ENCODE measurements at places on chromosomes 1 and 21.
A peak's percentile ranks its signal among the peaks of the same experiment; 100 is the strongest.

DNA sequence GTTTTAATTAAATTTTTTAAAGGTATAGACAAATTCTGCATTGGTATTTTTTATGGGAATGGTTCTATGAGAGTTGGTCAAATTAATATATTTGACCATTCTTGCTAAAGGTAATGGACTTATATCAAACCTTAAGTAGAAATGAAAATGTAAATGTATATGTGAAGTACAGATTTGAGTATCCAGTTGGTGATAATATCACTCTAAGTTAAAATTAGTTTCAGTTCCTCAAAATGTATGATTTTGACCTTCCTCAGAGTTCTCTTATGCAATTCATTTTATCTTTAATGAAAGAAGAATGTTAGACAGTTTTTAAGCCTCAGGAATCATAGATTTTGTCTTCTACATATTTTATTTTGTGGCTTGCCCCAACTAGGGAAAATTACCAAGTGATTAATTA lies 1291.5 kb upstream of the B3GALT2 start:
- no peak for DNase-seq

DNA sequence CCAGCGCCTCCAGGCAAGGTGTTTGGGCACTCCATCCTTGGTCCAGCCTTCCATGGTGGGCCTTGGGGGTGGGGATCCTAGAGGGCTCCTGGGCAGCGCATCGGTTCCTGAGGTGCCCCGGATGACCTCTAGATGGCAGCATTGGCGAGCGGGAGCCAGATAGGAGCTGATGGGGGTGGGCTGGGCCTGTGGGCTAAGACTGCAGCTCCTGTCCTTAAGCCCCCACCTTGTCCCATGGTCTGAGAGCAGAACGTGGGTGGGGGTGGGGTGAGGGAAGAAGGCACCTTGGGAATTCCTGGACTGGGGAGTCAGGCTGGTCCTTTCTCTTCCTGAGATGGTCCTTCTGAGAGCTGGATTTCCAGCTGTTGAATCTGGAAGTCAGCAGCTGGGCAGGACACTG lies 93.4 kb upstream of the CSF3R start:
- peak; percentile 30 for DNase-seq

- no peak for DNase-seq
Measured at GRCh38 chr1:76140227-76140626, 65.7 kb downstream of the ST6GALNAC3 start.

DNA sequence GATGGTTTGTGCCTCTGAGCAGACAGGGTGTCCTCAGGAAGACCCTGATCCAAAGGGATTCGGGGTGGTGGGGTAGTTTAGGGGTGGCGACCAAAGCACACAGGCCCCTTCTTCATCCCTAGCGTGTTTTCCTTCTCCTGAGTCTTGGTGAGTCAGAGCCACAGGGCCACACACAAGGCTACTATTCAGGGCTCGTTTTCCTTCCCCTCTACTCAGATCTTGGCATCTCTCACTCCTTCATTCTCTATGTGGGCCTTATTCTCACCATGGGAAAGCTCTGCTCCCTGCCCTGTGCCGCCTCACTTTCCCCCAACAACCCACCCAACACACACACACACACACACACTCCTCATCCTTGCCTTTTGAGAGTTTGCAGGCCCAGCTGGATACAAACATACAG lies 43.6 kb upstream of the WNT2B start:
- DNase-seq, result no peak

DNA sequence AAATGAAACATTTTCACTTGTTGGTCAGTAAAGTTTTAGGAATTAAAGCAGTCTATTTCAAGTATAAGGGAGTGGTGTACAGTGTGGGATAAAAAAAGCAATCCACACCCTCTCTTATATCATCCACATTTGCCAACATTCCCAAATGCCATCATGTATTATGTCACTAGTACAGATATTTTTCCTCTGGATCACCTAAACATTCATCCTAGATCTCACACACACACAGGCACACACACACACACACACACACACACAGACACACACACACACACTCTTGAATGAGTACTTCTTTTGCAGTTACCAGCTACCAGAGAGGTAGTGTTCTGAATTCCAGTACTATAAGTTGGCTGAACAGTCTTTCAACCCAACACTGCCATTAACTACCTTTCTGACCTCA lies 1369.1 kb upstream of the ADGRL4 start:
- no peak for DNase-seq

- DNase-seq, result no peak
Measured at GRCh38 chr1:174008979-174009378, 13.2 kb downstream of the RC3H1 start.

GRCh38 chr1:23402286-23403037 lies 22.1 kb downstream of the TCEA3 start:
- DNase-seq, result no peak

- peak; percentile 64 for DNase-seq
Measured at GRCh38 chr1:16367258-16367967, 371 bp downstream of the SZRD1 start.

DNA sequence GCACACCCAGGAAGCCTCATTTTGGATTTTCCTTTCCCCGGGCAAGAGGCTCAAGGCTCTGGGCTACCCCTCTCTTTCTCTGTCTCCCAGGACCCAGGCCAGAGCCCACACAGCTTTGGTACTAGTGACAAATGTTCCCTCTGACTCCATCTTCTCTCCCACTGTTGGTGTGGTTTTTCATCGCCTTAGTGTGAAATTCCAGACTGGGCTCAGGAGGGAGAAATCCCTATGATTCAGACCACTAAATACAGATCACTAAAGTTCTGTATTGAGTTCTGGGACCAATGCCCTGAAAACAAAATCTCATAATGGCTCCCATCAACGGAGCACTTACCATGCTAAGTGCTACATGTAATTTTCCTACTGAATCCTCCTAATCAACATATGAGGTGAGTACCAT lies 26.1 kb downstream of the IQGAP3 start:
- no peak for DNase-seq

- no peak for DNase-seq
Measured at GRCh38 chr1:236524895-236525184, 1.1 kb downstream of the LGALS8 start.

- peak; percentile 38 for DNase-seq
Measured at GRCh38 chr1:198699167-198700015, 60.6 kb downstream of the PTPRC start.

GRCh38 chr1:169044296-169044695 lies 62.2 kb upstream of the ATP1B1 start:
- peak; percentile 14 for DNase-seq

DNA sequence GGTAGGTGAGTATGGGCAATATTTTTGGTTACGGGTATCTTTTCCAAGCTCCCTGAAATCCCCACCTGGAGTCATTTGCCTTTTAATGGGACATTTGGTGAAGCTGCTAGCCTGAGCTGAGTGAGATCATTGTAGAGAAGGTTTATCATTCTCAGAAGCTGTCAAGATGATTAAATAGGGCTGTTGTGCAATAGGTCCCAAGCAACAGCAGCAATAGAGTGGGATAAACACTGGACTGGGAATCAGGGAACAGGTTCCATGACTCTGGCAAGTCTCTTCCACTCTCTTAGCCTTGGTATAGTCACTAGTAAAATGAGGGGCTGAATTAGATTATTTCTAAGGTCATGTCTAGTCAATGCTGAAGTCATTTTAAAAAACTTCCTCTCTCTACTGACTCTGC lies 30.3 kb upstream of the FAM78B start:
- DNase-seq, result no peak

DNA sequence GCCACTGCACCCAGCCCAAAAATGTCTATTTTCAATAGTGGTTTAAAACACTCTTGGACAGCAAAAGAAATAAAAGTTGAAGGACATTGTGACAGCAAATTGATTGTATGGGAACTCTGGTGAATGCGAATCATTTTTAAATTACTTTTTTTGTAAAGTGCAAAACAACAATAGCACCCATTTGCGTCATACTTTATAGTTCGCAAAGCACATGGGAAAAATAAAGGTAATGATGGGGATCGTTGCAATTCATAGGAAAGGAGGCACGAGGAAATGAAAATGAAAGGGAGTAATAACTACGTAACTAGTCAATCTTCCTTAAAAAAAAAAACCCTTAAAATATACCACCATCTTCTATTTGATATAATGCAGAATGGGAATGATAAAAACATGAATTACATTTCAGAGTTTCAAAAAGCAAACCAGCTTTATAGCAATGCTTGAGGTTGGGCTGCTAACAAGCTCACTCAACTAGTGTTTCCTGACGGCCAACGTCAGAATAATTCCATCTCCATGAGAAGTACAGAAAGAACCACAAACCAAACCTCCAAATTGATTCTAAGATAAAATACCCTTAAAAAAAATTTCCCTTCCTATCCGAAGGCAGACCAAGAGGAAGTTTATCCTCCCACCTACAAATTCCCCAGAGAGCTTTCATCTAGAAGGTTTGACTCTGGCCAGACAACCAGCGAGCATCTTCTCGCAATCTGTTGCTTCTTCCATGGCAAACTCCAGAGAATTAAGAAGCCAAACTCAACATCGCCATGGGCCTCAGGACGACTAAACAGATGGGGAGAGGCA lies at the start of gene EDARADD:
Gene EDARADD, plus strand, starts transcription at position 606 of the 801 bp plus-strand sequence. Its CDS starts 159 bp downstream, at position 765.
- no peak for DNase-seq

- DNase-seq, result no peak
Measured at GRCh38 chr1:150881331-150882070, 5.1 kb upstream of the ARNT start.

- DNase-seq, result no peak
Measured at GRCh38 chr1:198774421-198774820, 135.6 kb downstream of the PTPRC start.

- DNase-seq, result no peak
Measured at GRCh38 chr1:232600424-232601258, 29.3 kb downstream of the SIPA1L2 start.

DNA sequence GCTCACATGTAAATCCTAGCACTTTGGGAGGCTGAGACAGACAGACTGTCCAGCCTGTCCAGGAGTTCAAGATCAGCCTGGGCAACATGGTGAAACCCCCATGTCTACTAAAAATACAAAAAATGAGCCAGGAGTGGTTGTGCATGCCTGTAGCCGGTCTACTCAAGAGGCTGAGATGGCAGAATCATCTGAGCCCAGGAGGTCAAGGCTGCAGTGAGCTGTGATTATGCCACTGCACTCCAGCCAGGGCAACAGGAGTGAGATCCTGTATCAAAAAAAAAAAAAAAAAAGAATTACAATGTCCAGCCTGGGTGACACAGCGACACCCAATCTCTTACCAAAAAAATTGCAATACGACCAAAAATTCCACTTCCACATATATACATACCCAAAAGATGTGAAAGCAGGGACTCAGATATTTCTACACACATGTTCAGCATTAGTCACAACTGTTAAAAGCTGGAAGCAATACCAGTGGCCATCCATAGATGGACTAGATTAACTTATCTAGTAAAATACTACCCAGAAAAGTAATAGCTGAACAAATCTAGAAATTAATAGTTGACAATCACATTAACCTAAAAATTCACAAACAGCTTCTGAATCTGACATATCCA lies 49.2 kb downstream of the ASH1L start:
- no peak for DNase-seq

- no peak for DNase-seq
Measured at GRCh38 chr1:32754317-32755097, 51.9 kb upstream of the SYNC start.

DNA sequence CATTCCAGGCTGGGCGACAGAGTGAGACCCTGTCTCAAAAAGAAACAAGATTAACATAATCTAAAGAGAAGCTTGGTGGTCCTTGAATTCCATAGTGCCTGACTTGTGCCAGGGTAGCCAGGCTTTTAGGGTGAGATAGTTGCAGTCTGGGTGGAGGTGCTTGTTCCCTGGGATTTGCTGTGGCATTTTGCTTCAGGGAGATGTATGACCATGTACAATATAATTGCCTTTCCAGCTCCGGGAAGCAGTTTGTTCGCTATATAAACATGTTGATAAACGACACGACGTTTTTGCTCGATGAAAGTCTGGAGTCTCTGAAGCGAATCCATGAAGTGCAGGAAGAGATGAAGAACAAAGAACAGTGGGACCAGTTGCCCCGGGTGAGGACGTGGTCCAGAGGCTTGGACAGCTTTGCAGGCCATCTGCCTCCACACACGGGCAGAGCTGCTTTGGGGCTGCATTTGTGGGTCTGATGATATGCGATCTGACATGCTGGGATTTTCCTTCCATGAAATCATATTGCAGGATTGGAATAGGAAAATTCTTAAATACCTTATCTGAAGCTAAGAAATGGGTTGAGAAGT lies 49.4 kb upstream of the KIF1B start:
- DNase-seq, result no peak

- no peak for DNase-seq
Measured at GRCh38 chr1:116574581-116575291, 3.9 kb upstream of the CD58 start.

DNA sequence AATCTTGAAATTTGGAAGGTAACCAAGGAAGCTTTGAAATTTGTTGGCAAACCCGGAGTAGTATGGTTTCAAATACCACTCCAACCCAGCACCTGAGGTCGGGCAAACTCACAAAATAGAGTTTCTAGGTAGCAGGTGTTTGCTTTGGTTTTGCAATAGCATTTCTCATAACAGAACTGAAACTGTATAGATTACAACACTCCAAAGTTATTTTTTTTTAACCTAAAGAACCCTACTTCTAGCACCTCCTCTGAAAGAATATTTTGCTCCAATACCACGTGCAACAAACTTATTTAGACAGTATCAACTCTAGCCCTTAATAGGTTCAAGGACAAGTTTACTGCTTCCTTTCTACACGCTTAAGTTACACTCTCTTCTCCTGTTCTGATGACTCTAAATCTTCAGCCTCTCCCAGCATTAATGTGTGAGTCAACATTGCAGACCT lies 178.5 kb upstream of the FMN2 start:
- DNase-seq, result no peak

- no peak for DNase-seq
Measured at GRCh38 chr1:208043691-208044181, 132.8 kb upstream of the CD34 start.

DNA sequence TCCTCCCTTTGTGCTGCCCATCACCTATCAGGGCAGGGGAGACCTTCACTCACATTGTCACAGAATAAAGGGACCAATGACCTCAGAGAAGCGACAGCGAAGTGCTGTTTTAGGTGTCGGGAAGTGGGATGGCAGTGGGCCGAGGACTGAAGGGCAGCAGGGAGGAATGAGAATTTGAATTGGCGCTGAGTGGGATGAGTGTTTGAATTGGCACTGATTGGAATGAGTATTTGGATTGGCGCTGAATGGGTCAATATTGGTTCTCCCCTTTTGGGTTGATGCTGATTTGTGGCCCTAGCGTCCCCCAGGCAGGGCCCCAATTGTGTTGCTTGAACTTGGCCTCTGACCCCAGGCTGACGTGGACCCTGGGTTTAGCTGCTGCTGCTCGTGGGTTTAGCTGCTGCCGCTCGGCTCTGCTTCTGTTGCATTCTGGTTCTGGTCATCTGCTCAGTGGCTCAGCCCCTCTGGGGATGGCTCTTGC lies 12.4 kb upstream of the UMODL1 start:
- DNase-seq, result no peak

DNA sequence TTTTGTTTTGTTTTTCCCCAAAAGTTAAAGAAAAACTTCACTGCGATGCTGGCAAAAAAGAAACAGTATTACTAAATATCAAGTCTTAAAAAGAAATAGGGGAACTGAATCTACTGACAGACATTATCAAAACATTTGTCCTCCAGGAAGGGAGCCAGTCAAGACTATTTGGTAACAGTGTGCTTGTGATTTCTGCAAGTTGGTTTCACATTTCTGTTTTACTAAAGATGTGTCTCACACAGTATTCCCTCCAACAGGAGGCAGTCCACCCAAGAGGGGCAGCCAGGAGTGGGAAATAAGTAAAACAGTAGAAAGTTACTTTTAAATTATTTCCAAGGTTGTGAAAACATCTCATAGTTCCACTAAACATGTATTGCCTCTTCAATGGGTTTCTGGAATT lies 74.4 kb upstream of the SDC3 start:
- DNase-seq, result no peak

Measured in stimulated activated CD8-positive, alpha-beta memory T cell treated with anti-CD3 and anti-CD28 coated beads, Interleukin-15, amount 100 ng/mL, for 1 hour (primary cell).